ENCODE measurements at places on chromosomes 6 and 20.

- DNase-seq: peak; percentile 35
Observed at GRCh38 chr20:47380481-47380880, 24.0 kb upstream of the ZMYND8 start.

- DNase-seq: no peak
Observed at GRCh38 chr20:56592817-56593216, 36.3 kb upstream of the TFAP2C start.

DNA sequence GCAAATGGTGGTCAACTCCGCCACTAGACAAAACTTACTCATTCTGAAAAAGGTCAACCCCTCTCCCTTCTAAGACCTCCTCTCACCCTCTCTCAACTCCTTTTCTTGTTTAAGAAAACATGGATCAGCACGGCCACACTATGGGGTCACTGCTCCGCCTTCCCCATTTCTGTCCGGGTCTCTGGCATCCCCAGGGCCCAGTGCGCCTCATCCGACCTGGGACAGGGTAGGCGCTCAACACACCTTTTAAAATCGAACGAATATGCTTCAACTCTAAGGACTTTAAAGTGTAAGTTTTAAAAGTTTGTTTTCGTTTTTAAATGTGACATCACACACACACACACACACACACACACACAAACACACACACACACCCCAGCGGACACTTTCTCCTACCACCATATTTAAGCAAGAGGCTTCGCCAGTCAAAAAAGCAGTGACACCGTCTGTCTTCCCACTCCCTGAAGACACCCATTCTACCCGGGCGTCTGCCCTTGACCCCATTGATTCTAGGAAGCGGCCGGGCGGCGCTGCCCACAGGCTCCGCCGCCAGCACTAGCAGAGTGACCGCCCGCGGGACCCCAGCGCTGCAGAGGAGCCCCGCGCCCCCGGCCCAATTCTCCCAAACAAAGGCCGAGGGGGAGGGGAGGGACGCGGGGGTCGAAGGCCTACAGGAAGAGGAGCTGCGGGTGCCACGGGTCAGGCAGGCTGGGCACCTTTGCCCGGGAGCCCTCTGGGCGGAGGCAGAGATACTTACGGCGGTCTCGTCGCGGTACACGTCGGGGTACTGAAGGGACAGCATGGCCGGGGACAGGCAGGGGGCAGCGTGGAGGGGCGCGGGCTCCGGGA, 568 bp downstream of the PREP start:
- peak; percentile 36 for DNase-seq

GRCh38 chr6:168239044-168239773, 80.4 kb downstream of the DACT2 start:
- no peak for DNase-seq

DNA sequence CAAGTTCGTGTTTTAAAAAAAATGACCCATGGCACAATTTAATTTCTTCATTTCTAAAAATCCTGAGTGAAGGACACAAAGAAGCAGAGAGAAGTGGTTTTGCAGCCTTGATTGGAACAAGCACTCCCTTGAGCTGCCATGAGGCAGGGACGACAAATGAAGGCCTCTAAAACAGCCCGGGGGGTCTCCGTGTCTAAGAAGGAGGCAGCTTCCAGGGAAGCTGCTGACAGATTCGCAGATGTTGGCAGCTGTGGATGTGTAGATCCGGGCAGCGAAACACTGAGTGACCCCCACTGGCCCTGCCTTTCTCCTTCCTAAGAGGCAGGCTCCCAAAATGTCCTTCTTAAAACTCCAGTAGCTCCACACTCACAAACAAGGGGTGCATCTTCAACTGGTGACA, 9.6 kb upstream of the LBP start:
- DNase-seq: no peak

DNA sequence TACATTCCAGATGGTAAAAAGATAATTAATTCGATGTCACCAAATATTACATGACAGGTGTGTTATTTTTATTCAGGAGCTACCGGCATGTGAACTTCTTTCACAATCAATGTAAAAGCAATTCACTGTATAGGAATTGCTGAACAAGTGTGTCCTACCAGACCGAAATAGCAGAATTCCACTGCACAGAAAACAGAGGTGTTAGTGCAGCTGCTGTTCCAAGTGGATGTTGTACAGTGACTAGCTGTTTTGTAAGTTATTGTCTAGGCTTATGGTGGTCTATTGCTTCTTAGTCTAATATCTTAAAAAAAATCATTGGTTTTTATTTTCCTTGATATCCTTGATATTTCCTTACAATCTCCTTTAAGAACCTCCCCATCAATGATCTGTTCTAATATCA, 107.4 kb downstream of the COL19A1 start:
- no peak for DNase-seq

DNA sequence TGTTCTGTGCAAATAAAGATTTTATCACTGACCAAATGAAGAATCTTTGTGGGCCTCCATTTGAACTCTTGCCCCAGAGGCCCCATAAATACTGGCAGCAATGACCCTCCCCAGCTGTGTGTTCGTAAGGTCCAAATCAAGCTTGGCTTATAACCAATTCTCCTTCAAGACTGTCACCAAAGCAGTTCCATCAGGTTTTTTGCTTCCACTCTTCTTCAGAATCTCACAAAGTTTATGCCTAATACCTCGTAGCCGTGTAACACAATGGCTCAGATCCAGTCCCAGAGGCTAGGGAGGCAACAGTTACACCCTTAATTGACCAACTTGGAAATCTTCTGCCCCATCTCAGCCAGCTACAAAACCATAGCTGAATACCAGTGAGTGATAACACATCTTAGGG, 120.5 kb downstream of the HIVEP2 start:
- no peak for DNase-seq

GRCh38 chr20:8394308-8394945, 262.4 kb downstream of the PLCB1 start:
- DNase-seq: peak; percentile 63

- DNase-seq: peak; percentile 63
Observed at GRCh38 chr6:106097411-106098231, 11.5 kb downstream of the PRDM1 start.

DNA sequence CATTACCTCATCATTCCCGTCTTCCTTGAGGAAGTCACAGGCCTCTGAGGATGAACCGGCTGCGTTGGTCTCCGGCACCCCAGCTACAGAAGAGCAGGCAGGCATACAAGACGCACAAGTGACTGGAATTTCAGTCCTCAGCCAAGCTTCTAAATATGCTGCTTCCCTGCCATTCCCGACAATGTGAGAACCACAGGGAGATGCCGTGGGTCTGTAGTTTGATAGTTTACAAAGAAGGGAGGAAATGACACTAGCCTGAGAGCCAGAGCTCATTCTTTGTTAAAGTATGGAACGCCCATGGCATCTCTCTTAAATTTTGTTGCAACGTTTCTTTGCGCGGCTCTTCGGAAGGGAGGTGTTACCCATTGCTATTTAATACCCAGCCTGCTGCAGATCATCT, 25.7 kb downstream of the HEBP2 start:
- peak; percentile 15 for DNase-seq

GRCh38 chr20:57241363-57241991, 25.0 kb downstream of the BMP7 start:
- no peak for DNase-seq

GRCh38 chr6:71466362-71466761, 177.8 kb downstream of the OGFRL1 start:
- no peak for DNase-seq

- no peak for DNase-seq
Observed at GRCh38 chr6:18457065-18457737, 70.1 kb downstream of the RNF144B start.

DNA sequence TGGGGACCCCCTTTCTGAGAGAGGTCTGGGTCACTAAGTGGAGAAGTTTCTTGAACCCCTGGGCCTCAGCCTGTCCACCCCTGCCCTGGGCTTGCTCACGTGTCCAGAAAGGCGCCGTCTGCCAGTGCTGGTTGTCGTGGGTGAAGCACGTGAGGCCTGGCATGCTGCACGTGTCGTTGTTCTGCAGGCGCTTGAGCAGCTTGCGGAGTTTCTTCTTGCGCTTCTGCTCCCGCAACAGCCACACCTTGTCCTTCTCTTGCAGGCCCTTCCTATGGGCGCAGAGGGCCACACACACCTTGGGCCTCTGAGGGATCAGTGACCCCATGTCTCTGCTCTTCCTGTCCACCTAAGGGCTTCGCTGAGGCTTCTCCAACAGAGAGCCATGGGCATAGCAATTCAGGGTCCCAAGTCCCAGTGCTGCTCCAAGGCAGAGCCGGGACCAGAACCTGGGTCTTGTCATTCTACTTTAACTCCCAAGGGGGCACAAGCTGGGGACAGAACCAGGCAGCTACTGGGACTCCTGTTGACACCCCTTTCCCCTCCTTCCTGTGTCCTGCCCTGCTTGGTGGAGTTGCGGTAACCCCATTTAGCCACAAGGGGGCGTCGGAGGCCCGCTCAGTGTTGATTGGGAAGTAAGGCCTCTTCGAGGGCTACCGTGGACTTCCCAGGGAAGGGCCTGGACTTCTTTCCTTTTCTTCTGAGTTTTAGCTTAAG, 121.8 kb downstream of the SULF2 start:
- peak; percentile 70 for DNase-seq

- DNase-seq: no peak
Observed at GRCh38 chr20:53608456-53609452, 15.1 kb upstream of the ZNF217 start.

GRCh38 chr6:130981409-130981808, 81.6 kb downstream of the EPB41L2 start:
- peak; percentile 84 for DNase-seq

DNA sequence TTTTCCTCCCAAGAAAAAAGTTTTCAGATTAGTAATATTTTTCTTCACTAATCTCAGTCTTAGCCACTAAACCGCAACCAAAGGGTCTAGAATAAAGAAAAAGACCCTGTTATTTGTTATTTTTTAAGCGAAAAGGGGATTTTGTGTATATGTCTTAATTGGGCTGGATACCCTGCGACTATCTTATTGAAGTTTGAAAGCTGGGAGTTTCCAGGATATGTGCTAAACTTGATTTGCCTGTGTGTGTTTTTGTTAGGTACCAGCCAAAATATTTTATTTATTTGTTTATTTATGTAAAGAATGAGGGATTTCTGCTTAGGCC, 52.4 kb downstream of the TNFAIP3 start:
- no peak for DNase-seq

- peak; percentile 91 for DNase-seq
Observed at GRCh38 chr6:134363323-134364039, 45.6 kb upstream of the SGK1 start.

DNA sequence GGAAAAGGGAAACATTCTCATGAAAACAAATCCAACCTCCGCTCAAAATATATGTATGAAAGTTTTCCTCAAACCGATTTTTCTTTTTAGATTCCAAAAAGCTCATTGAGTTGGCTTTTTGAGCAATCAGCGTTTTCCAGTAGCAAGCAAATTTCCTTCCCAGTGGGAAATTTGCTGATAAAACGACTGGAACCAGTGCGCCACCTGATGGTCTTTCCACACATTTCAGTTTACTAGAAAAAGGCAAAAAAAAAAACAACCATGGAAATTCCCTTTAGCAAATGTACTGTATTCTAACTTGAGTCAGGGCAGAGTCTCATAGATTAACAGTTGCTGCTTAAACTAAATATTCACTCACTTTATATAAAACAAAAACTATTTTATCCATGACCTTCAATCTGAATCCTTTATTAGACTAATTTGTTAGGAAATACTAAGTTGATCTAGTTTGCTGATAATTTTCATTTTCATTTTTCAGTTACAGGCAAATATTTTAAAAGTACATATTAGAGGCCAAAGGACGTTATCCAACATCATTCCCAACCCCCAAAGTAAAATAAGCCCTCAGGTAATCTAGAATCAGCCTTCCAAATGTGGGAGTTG, 271.5 kb downstream of the FOXA2 start:
- DNase-seq: peak; percentile 25

- no peak for DNase-seq
Observed at GRCh38 chr20:36956016-36956415, 4.5 kb upstream of the SAMHD1 start.

DNA sequence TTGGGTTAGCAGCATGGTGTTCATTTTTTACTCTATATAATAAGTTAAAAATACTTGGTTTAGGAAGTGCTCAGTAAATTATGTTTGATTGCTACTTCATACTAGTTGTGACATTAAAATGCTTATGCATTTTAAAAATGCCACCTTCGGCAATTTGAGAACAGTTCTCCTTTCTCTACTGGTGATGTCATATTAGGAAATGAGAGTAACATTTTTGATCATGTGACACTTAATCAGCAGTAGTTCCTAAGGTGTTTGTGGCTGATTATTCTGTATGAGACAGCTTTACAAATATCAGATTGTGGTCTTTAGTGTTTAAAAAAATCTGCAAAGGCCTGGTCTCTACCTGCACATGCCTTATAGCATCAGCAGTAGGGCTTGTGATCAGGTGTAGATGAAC, 4.4 kb downstream of the GZF1 start:
- DNase-seq: no peak

DNA sequence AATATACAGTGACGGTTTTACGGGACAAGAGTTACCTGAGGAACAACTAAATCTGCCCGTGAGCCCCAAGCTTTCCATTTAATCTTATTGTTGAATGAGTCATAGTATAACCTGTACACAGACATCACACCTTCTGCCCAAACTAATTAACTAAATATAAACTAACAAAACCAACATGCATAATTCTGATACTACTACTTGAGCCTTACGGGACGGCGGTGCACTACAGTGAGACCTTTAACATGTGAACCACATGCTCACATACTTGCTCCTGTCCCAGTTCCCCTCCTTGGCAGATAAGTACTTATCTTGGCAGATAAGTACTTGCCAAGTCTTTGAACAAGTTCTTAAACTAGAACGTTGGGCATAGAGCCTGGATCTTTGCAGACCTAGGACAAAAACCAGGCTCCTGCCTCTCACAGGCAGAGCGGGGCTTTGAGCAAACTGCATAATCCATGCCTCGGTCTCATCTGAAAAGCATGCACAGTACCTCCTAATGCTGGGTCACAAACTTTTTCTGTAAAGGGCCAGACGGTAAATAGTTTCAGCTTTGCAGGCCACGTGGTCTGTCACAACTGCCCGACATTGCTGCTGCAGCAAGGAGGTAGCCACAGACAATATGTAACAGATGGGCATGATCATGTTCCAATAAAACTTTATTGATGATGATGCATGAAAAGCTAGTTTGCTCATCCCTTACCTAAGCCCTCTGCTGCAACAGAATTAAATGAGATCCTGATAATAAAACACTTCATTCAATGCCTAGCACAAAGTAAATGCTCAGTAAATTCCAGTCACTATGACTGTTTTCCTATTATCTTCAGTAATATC, 23.0 kb downstream of the ZNF217 start:
- no peak for DNase-seq

- DNase-seq: peak; percentile 90
Observed at GRCh38 chr6:31752739-31753319, 9.6 kb upstream of the SAPCD1 start.

Measured in IMR-90 (cell line).